ENCODE measurements at places on chromosomes 2 and 18. TPM values are rescaled to one million over a fixed set of nuclear protein-coding genes. Genes with fewer than 3 reads are reported as not detected.

GRCh38 chr2:157986761-157987160, 110.6 kb upstream of the ACVR1 start:
- no peaks in the 10 kb centered on the region for H3K4me1 ChIP-seq
- H3K27me3 ChIP-seq, result no peaks in the 10 kb centered on the region
- DNase-seq, result no peak
- H3K27ac ChIP-seq, result no peak overlapping the region
- no peaks in the 10 kb centered on the region for H3K36me3 ChIP-seq

DNA sequence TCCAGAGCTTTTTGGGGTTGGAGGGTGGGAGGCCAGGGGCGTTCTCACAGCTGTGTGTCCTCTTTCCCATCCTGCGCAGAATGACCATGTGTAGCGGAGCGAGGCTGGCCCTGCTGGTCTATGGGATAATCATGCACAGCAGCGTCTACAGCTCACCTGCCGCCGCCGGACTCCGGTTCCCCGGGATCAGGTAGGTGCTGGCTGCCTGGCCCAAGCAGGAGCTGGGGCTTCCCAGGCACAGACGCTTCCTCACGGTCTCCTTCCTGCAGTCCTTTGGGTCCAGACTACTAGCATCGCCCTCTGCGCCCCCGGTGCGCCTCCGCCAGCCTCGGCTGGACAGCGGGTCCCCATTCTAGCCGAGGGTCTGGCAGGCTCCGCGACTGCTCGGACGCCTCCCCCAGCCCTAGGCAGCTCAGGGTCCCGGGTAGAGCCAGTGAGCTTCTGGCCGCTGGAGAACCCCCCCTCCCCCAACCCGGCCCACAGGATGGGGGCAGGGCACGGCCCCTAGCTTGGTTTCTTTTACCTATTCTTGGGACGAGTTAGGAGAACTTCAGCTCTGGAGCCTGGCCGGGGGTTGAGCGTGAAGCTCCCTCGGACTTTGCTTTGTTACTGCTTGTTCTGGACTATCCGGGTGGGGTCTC, 756 bp downstream of the ADCYAP1 start:
- no peak overlapping the region for H3K27ac ChIP-seq
- peaks cover 63% of the 10 kb centered on the region for H3K27me3 ChIP-seq
- no peak overlapping the region for H3K4me3 ChIP-seq
- no peaks in the 10 kb centered on the region for H3K4me1 ChIP-seq
- H3K36me3 ChIP-seq, result no peaks in the 10 kb centered on the region
- DNase-seq, result no peak

The HOXD1 gene
- polyA plus RNA-seq, result not detected

DNA sequence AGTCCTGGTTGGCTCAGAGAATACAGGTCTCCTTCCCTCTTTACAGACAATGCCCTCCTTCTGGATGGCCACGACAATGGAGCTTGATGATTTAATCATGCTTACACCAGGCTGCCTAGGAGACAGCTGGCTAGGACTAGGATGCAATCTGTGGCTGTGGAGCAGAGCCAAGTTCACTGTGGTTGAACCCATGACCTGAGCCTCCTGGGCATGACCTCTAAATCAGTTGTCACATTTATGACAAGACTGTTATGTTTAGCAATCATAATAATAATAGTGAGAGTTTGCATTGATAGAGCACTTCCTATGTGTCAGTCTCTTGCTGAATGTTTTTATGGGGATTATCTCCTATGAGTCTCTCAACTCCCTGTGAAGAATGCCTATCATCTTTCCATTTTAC, 244.1 kb downstream of the ICOS start:
- H3K4me1 ChIP-seq, result no peaks in the 10 kb centered on the region
- DNase-seq, result no peak
- H3K36me3 ChIP-seq, result no peaks in the 10 kb centered on the region
- no peak overlapping the region for H3K27ac ChIP-seq

DNA sequence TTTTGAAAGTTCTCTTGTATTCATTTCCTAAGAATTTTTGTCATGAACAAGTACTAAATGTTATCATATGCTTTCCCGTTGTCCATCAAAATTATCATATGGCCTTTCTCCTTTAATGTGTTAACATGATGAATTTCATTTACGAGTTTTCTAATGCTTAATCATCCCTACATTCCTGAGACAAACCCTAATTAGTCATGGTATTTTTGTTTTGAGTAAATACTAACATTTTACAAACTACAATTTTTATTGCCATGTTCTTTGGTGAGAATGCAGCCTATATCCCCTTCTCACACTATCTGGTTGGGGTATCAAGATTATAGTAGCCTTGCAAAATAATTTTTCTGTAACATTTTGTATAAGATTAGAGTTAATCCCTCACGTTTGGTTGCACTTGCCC, 14.5 kb downstream of the SMAD2 start:
- H3K27ac ChIP-seq, result no peak overlapping the region
- H3K36me3 ChIP-seq, result no peaks in the 10 kb centered on the region
- H3K27me3 ChIP-seq, result no peaks in the 10 kb centered on the region
- H3K4me3 ChIP-seq, result no peak overlapping the region
- DNase-seq, result no peak
- no peaks in the 10 kb centered on the region for H3K4me1 ChIP-seq
